ENCODE measurements at places on chromosomes 12 and 14.

DNA sequence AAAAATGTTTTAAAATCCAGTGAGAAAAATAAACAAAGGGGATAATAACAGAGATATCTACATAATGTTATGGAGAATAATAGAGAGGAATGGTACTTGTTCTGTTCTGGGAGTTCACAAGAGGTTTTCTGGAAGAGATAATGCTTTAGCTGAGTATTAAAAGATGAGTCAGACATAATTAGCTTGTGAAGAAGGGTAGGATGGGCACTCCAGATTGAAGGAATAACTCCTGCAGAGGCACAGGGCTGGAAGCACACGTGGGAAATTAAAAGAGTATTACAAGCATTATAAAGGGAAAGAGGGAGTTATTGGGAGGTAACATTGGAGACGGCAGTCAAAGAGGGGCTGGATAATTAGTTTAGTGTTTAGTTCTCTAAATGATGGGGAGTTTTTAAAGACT is 124.9 kb upstream of the BTG1 start:
- no peak for DNase-seq

DNA sequence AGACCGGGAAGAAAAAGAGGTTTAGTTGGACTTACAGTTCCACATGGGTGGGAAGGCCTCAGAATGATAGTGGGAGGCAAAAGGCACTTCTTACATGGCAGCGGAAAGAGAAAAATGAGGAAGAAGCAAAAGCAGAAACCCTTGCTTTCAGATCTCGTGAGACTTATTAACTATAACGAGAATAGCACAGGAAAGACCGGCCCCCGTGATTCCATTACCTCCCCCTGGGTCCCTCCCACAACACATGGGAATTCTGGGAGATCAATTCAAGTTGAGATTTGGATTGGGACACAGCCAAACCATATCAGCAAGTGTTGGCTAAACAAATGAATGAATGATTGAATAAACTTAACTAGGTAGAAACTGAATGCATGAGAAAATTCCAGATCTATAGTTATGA is 85.3 kb upstream of the PARP11 start:
- no peak for DNase-seq

- no peak for DNase-seq
Measured at GRCh38 chr12:117342682-117343081, 18.7 kb downstream of the NOS1 start.

- no peak for DNase-seq
Measured at GRCh38 chr12:14913381-14913781, 25.0 kb downstream of the ERP27 start.

GRCh38 chr12:57276935-57277563 is 26.1 kb upstream of the STAC3 start:
- DNase-seq, result peak; percentile 35

DNA sequence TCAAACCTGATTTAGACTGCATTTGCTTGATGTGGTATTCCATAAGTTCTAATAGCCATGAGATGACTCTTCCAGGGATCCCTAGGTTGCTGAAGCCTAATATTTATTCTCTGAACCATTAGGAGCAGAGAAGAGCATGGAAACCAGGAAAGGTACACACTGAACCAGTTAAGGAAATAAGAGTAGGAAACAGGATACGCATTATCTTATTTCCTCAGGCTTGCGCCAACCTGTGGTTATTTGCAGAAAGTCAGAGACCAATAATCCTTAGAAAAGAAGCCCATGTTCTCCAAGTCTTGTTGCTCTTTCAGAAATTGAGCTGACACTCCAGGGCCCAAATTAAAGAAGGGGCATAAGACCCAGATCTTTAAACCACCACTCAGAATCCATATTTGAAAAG is 41.8 kb upstream of the SMUG1 start:
- DNase-seq, result no peak

- DNase-seq, result no peak
Measured at GRCh38 chr12:76636121-76636692, 76.6 kb upstream of the OSBPL8 start.

- no peak for DNase-seq
Measured at GRCh38 chr12:21323736-21324135, 11.0 kb downstream of the SLCO1A2 start.

GRCh38 chr14:58942516-58942915 is 246.0 kb upstream of the DAAM1 start:
- DNase-seq, result no peak

- peak; percentile 73 for DNase-seq
Measured at GRCh38 chr12:71938728-71939385, at the start of gene TPH2. TPH2 (plus strand) TSS chr12:71938845; CDS start chr12:71938987, 142 bp downstream.

GRCh38 chr14:75995372-75996041 is 9.9 kb downstream of the IFT43 start:
- no peak for DNase-seq

GRCh38 chr14:20184181-20184580 is 6.5 kb upstream of the OR11G2 start:
- DNase-seq, result no peak

- no peak for DNase-seq
Measured at GRCh38 chr12:50211392-50212070, 44.4 kb upstream of the CERS5 start.

- DNase-seq, result no peak
Measured at GRCh38 chr14:61098721-61099120, 117.7 kb downstream of the SLC38A6 start.

DNA sequence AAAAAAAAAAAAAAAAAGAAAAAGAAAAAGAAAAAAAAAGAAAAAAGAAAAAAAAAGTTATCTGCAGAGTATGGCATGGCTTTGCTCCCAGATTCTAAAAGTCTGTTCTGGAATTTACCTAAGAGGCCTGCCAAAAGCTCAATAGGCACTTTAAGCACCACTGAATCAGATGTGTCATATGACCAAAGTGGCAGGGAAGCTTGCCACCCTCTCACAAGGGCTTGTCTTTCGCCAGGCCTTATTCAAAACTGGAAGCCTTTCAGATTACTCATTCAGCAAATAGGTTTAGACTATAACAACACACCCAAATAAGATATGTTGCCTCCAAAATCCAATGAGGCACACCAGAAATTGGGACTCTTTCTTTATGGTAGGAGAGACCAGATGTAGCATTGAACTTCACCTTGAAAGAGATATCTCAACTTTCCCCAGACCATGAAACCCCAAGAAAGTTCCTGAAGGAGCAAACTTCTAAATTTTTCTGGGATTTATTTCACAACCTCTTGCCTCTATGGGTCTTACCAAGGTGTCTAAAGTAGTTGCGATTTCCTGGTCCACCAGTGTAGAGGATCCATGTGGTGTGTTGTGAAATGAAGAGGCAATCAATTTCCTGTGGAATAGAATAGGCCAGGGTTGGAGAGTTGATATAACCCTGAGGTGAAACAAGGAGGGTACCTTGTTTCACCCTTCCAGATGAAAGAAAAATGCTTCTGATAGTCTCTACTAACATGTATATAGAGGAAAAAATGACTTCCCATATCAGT is 218.8 kb downstream of the DAD1 start:
- DNase-seq, result no peak

- DNase-seq, result no peak
Measured at GRCh38 chr12:131869871-131870418, 24.5 kb upstream of the ULK1 start.

GRCh38 chr12:23132357-23132756 is 507.4 kb downstream of the ETNK1 start:
- no peak for DNase-seq

DNA sequence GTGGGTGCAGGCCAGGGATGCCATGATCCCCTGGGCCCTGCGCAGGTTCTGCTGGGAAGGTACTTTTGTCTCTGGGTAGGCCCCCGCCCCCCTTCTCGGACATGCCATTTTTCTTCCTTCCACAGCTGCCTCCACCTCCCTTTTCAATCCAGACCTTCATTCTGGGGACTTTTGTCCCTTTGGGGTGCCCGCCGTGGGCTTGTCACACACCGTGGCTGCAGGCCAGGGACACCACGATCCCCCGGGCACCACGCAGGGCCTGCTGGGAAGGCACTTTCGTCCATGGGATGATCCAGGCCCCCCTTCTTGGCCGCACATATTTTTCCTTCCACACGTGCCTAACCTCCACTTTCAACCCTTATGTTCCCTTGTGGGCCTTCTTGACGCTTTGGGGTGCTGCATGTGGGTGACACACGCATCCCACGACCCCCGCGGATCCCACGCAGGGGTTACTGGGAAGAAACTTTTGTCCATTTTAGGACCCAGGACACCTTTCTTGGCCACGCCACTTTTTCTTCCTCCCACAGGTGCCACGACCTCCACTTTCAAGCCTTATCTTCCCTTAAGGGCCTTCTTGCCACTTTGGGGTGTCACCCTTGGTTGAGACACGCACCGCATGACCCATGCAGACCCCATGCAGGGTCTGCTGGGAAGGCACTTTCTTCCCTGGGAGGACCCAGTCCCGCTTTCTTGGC is 272.5 kb downstream of the ALG10 start:
- DNase-seq, result no peak

- DNase-seq, result no peak
Measured at GRCh38 chr12:8566525-8566924, 25.8 kb upstream of the CLEC4E start.

GRCh38 chr14:38618514-38618913 is 362.6 kb upstream of the CLEC14A start:
- no peak for DNase-seq

- no peak for DNase-seq
Measured at GRCh38 chr12:49195736-49196135, 6.9 kb upstream of the TUBA1A start.

DNA sequence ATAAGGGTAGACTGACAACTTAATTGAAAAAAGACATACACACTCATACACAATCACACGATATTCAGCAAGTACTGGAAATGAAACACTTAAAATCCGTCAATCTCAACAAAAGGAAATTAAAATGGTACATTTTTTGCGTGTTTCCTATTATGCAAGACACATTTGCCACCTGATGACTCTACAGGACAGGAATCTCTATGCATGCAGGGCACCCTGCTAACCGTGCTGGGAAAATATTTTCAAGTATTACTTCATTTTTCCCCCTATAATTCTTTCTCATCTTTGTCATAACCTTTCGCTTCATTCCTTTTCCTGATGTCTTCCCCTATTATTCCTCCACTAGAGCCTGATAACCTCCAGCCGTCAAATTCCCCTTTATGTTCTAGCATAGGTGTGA is 150.2 kb downstream of the TMEM132D start:
- no peak for DNase-seq

DNA sequence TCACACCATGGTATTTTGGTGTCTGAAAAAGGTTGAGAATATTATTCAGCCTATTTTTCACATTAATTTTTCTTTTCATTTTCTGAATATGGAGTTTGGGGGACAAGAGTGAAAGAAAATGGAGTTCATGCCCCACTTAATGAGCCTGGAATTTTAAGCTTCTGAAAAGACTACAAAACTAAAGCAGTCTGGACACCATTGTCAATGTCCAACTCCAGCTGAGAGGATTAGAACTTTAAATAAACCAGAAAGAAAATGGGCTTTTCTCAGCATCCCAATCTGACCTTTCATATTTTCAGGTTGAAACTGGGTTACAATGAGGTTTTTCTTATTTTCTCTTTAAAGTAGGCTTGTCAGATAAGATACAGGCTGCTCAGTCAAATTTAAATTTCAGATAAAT is 207.7 kb downstream of the SLC6A15 start:
- no peak for DNase-seq

- no peak for DNase-seq
Measured at GRCh38 chr14:99593971-99594841, 9.8 kb downstream of the CCDC85C start.

Data from activated CD4-positive, alpha-beta memory T cell treated with anti-CD3 and anti-CD28 coated beads for 36 hours (primary cell).